ENCODE measurements at places on chromosomes 12 and 14.

- DNase-seq: no peak
These were observed 70.8 kb downstream of the SCN8A start for GRCh38 chr12:51661836-51662235.

GRCh38 chr12:41634091-41634490 lies 446.0 kb downstream of the PDZRN4 start:
- DNase-seq: no peak

GRCh38 chr14:31059152-31059924 lies 33.2 kb upstream of the STRN3 start:
- no peak for DNase-seq

- no peak for DNase-seq
These were observed 11.8 kb downstream of the BAG5 start for GRCh38 chr14:103550451-103551337.

GRCh38 chr12:67772267-67773169 lies 124.0 kb downstream of the DYRK2 start:
- DNase-seq: no peak

- no peak for DNase-seq
These were observed 15.5 kb downstream of the RIC8B start for GRCh38 chr12:106790020-106790419.

DNA sequence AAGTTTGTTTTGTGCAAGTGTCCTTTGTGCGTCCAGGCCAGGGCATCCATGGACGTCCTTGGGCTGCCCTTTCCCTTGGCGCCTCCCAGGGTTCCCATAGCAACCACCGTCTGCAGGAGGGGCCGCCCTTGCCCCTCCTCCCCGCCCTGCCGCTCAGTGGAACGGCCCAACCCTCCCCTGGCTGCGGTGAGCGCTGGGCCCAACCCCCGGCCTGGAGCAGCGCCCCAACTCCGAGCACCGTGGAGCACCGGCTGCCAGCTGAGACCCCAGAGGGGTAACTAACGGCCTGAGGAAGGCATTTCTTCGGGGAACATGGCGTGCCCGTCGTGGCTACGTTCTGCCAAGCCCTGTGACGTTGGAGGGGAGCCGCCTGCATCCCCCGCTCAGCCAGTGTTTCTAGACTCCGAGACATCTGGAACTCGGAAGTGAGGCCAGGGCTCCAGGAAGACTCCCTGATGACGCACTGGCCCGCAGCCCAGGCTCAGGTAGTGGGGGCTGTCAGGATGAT lies 5.3 kb upstream of the ACACB start:
- DNase-seq: no peak

GRCh38 chr12:46458500-46459102 lies 86.0 kb upstream of the SLC38A2 start:
- no peak for DNase-seq

DNA sequence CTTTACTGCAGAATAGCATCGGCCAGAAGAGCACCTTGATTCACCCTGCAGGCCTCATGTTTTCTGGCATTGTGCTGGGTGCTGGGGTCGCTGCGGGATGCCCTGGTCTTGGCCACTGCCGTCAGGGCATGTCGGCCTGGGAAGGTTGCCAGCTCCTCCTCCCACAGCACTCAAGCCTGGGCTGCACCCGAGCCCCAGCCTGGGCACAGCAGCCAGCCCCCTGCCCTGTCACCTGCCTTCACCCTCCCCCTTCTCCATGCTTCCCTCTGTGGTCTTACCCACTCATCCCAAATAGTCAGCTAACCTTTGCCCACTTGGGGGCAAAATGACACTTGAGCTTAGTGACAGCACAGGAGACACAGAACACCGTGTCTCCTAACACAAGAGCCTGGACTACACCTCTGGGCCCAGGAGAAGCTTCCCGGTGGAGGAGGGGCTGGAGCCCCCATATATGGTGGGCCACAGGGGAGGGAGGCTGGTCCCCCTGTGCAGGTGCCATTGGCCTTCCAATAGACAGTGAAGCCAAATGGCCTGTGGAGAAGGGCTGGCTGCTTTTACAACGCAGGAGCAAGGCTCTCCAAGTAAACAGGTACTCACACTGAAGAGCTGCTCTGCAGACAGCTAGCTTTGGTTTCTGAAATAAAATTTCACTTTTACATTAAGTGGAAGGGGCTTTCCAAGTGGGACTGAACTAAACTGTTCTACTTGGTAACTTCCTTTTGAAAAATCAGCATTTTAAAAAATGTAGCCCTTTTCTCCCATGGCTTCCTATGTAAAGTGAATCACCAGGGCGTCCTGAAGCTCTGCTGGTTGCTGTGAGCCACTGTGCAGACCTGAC lies 51.2 kb upstream of the AMN start:
- DNase-seq: no peak

- no peak for DNase-seq
These were observed 1014.1 kb downstream of the TMTC2 start for GRCh38 chr12:83700838-83701237.

GRCh38 chr14:83826838-83827237 lies 1703.1 kb upstream of the FLRT2 start:
- DNase-seq: no peak

- no peak for DNase-seq
These were observed 35.5 kb downstream of the BTG1 start for GRCh38 chr12:92110083-92110640.

- DNase-seq: no peak
These were observed 194.0 kb downstream of the DPF3 start for GRCh38 chr14:72699852-72700257.

GRCh38 chr14:32593290-32593942 lies 264.3 kb downstream of the AKAP6 start:
- no peak for DNase-seq

GRCh38 chr12:109880938-109881337 lies 597 bp upstream of the GLTP start:
- DNase-seq: no peak

DNA sequence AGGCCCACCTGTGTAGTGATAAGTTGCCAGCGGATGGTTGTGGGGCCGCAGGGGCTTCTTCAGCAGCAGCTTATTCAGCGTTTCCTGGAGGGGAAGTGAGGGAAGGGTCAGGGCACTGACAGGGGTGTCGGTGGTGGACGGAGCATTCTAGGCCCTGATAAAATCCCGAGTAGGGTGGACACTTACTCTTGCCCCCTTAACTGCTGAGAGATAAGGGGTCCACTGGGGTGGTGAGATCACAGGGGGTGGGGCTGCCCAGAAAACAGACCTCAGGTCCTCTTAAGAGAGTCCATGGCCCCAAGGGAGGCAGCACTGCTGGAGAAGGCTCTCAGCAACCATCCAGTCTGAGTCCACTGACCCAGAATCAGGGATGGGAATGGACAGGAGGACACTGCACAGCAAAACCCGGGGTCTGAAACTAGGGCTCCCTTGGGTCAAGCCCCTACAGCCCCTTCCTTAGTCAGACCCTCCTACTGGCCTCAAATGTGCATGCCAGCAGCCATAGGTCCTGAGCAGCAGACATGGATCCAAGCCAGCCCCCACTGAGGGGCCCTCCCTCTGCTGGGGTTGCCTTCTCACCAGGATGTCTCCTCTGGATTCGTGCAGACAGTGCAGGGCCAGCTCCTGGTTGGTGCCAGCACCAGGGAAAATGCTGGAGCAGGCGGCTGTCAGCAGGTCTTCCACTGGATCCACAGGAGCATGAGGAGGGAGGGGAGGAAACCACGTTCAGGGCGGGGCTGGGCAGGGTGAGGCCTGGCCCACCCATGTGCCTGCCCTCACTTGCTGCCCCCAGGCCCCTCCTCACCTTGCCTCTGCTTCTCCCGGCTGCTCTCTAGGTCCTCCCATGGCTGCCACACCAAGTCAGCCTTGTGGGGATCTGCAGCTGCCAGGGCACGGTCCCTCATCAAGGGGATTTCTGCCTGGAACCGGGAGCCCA lies 12.1 kb upstream of the PNMA1 start:
- DNase-seq: no peak

GRCh38 chr12:87405918-87406317 lies 623.3 kb downstream of the C12orf50 start:
- no peak for DNase-seq

DNA sequence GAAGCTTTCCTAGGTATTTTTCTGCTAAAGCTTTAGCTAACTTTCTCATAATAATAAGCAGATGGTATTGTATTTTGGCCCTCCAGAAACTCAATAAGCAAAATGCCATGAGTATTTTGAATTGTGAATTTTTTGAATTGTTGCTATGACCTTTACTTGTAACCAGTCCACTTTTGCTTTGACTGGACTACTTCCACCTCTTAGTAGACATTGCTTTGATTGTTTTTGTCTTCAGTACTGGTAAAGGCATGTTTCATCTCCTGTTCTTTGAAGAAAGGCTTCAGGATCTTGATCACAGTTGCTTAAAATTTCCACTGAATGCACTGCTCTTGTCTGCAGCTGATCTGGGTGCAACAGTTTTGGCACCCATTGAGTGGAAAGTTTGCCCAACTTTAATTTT lies 102.3 kb downstream of the TRMT5 start:
- DNase-seq: no peak

DNA sequence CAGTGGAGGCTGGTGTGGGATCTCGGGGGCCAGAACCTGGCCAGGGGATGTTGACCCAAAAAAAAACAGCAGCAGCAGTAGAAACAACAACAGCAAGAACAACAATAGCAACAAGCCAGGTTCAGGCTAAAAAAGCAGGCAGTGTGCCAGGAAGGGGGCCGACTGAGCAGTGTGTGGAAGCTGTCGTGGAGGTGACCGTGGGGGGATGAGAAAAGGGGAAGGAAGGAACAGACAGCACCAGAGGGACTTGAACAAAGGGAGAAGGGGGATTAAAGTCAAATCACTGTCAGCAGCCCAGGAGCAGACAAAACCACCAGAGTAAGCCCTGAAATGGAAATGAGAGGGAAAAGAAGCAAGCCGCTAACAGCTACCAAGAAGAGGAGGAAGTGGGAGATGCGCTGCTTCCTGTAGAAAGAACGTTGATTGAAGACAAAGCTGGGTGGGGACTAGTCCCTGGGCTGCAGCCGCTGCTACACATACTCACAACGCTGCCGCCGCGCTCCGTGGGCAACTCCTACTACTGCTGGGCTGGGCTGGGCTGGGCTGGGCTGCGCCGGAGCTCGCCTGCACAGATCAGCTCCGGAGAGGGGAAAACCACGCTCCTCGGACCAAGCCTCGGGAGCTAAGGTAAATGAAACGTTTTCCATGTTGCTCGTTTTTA lies at the start of gene GNG2:
TSS of gene GNG2 (plus strand) at position 449 of the 661 bp plus-strand sequence. CDS start 90,067 bp downstream, outside the sequence.
- peak; percentile 54 for DNase-seq

DNA sequence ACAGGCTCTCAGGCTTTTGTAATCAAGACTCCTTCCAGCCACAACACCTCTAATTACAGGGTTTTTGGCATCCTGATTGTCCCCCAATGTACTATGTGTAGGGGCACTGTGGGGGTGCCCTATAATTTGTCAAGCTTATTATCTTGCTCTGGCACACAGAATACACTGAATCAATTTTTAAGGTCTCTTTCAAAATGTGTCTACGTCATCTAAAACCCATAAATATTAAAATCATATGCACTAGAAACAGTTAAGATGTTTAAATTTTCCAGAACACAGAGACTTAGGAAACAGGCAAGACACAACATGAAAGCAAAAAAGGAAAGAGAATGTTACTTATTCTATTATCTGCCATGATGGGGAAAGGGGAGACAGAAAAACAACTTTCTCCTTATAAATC lies 665.7 kb downstream of the NRXN3 start:
- DNase-seq: no peak

- DNase-seq: no peak
These were observed 12.7 kb downstream of the SLC11A2 start for GRCh38 chr12:51013441-51013840.

DNA sequence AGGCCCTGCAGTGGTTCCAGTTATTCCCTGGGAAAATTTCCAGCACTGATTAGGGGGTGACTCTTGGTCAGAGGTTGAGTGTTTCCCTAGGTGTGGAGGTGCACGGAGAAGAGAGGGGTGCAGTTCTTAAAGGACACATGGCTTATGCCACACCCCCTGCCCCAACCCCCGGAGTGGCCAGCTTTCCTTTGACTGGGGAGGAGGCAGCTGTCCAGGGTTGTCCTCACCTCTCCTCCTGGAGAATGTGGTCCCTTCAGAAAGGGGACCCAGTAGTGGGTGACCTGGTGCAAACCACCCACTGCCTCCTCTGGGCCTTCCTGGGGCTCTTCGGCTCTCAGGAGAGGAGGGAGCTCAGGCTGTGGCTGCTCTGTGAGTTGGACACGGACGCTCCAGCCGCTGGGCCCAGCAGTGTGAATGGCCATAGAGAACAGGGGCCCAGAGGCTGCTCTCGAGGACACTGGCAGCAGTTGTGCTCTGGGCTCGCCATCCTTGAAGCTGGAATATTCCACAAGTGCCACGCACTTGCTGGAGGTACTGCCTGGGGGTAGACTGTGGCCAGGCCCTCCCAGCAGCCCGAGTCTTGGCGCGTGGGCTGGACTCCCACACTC lies 13.6 kb downstream of the PACS2 start:
- DNase-seq: no peak

DNA sequence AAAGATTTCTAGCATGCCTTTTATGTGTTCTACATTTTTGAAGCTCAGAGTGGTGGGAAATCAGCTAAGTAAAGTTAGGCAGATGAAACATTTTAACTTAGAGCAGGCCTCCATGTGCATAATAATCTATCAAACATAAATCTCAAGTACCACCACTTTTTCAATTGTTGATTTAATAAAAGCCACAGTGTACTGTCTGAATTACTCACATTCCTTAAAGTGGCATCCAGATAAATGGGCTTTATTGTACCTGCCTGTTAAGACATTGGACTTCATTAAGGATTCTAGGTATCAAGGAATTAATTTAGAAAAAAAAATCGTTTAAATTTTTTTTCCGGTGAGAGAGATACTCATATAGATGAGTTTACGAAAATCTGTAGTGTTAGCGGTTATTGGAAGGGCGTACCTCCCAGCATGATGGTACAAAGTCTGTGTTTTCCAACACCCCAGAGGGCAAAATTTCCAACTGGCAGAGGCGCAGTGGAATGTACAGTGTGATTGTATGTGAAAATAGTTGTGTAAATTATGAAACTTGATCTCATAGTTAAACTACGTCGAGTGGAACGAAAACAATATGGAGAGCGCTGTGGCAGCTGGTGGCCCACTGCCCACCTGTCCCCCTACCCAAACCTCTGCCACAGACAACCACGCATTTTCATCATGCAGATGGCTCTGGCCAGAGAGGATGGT lies 25.0 kb downstream of the ELK3 start:
- DNase-seq: no peak

DNA sequence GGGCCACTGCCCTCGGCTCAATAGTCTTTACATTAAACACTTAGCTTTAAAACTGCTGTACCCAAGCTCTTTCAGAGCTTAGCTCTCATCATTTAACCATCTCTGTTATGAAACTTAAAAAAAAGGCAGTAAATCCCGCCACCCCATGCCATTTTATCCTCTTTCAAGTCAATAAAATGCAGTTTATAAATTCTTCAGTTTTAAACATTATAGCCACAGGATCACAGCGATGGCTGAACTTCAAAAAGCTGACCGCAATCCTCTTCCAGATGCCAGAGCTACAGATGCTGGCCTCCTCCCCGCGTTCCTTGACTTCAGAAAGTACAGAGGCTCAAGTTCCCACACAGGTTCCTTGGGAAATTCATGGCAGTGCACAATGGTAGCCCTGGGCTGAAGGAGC lies 4.2 kb downstream of the OR10G3 start:
- DNase-seq: no peak

Data from stimulated activated CD4-positive, alpha-beta T cell treated with anti-CD3 and anti-CD28 coated beads, TNF-alpha, amount 100 ng/mL, for 1 hour (primary cell).